ENCODE measurements at places on chromosomes 1 and 21. TPM values are rescaled to one million over a fixed set of nuclear protein-coding genes. Genes with fewer than 3 reads are reported as not detected.

The TMEM35B gene
- polyA plus RNA-seq, result 47.4 TPM

The RPE65 gene
- polyA plus RNA-seq, result 0.02 TPM

The RAVER2 gene
- 10.0 TPM for polyA plus RNA-seq

The SLC26A9 gene
- not detected for polyA plus RNA-seq

The S100B gene
- polyA plus RNA-seq, result 0.24 TPM

The SPRR2E gene
- not detected for polyA plus RNA-seq

DNA sequence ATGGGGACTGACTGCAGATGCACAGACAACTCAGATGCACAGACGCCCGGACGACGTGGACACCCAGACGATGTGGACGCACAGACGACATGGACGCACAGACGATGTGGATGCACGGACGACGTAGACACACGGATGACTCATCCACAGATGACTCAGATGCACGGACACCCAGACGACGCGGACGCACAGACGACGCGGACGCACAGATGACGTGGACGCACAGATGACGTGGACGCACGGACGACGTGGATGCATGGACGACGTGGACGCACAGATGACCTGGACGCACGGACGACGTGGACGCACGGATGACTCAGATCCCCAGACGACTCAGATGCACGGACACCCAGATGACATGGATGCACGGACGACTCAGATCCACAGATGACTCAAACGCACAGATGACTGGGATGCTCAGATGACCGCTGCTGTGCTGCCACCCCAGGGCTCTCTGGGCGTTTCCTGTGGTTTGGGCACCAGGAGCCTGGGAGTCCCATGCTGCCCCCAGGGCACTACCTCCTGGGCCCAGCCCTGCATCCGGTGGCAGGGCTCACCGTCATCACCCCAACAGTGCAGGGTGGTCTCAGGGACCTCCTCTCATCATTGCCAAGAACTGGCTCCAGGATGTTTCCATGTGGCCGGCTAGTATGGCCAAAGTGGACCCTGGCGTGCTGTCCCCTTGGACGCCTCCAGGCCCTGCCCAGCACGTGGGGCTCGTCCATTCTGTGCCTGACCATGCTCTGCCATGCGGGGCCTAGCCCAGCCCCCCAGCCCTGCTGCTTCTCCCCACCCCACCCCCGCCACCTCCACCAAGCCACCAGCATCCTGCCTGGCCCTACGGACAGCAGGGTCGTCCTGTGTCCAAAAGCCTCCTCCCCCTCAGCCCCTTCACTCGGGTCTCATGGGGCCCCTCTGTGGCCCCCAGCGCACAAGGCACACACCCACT lies 14.0 kb downstream of the FAAP20 start:
- no peak for DNase-seq

- no peak for DNase-seq
These were observed 3.5 kb downstream of the GRHL3 start for GRCh38 chr1:24322470-24323177.

- DNase-seq, result peak; percentile 16
These were observed 43.4 kb downstream of the RALGPS2 start for GRCh38 chr1:178768423-178768822.

GRCh38 chr1:185291652-185292051 lies 25.4 kb downstream of the IVNS1ABP start:
- DNase-seq, result no peak

DNA sequence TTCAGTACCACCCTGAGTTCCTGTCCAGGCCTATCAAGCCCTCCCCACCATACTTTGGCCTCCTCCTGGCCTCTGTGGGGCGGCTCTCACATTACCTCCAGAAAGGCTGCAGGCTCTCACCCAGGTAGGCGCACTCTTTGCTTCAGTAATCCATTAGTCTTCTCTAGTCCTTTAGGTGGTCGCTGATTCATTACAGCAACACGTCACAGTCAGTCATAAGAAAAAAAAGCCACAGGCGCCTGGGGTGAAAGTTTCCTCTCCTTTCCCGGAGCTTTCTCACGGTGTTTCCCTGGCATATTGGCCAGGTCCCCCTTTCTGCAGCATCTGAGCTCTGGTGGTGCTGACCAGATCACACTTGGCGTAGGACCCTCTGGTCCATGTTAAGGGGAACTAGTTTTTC lies 12.1 kb downstream of the SLFNL1 start:
- DNase-seq, result no peak

DNA sequence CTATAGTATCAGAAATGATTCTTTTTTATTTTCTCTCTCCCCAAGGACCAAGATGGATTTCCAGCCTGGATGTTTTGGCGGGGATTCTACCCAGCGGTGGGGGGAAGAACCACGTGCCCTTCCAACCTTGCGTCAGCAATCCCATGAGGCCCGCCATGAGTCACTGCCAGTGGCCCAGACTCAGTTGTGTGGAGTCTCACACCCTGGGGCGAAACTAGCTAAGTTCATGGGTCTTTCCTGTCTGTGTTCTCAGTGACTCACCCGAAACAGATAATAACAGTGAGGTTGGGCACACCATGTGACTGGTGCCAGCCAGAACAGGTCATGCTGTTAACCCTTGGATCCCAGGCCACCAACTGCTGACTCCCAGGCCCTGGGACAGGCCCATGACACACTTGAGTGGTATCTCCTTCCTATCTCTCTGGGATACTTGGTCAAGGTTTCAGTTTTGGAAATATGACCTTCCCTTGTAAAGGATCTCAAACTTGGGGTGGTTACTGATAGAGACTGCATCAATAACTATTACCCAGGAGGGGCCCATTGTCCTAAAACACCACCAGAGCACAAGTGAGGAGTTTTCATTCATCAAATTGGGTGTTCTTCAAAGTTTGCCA lies 98.0 kb upstream of the DUSP10 start:
- DNase-seq, result no peak

DNA sequence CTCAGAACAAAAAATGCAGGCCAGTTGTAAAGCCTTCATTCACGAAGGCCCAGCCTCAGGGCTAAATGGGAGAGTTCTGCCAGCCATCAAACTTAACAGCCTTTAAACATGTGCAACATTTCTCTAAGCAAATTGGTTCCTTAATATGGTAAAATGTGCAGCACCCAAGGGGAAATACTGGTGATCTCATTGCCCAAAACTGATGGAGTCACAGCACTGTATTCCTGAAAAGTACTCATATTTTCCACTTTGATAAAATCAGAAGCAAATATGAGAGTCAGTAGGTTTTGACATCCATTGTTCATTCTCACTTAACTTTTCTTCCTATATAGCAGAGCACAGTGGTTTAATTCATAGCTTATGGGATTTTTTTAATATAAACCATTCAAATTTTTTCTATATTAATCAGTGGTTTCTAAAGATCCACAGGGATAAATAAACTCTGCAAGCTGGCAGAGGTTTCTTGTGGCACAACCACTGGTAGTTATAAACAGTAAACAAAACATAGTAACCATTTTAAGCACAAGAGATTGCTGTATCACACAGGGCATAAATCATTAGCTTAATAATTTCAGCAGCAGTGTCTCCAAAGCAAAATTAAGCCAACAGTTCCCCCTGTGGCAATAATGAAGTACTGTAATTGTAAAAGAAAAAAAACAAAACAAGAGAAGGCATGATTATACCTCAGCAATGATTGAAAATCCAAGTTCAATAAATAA lies 106.9 kb upstream of the LYPLAL1 start:
- DNase-seq, result peak; percentile 7

DNA sequence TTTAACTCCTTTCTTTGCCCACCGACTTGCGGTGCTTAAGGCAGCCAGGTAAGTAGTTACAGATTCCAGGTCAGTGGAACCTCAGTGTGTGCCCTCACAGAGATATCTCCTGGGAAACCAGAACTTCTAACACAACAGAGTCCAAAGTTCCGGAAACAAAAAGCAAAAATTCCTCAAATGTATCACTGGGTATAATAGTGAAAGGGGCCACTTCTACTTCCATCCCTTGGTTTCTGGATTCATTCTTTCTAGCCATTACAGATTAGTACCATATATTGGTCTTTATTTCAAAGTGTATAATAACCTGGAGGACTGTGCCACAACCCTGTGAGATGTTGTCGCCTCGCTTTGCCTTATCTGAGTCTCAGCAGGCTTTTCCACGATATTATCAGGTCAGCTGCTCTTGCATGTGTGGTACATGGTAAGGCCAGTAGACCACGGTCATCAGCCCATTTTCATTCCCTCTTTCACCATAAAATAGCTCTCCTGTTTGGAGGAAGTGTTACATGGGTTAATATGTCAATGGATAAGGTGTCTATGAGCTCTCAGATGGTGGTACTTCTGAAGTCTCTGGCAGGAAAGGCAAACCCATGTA lies 14.9 kb upstream of the VASH2 start:
- DNase-seq, result no peak

DNA sequence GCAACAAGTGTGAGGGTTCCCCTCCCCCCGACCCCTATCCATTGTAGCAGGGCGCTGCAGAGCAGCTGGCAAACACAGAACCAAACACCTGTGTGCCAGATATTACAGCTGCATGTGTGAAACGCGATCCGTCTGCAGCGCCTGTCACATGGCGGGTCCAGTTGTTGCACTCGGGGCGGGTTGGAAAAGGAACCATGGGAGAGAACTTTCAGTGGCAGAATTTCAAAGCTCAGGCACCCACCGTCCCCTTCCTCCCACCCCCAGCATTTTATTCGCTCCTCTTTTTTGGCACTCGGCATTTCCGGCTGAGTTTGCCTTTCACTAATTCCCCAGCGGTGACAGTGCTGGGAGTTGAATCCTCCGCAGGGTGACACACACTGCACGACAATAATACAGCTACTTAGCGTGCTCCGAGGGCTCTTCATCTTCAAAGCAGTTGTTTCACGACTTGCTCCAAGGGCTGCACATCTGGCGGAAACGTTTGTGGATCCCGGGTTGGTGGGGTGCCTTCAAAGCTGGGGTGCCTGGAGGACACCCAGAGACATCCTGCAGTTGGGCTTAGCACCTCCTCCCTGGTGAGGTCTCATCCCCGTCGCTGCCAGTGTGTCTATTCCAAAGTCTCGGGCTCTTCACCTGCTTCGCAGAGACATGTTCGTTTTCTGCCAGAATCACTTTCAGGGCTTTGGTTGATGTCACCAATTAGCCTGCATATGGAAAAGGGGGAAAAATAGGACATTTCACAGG lies 180.7 kb downstream of the ZBTB18 start:
- DNase-seq, result peak; percentile 66

GRCh38 chr1:5975133-5975880 lies 16.9 kb downstream of the NPHP4 start:
- peak; percentile 84 for DNase-seq

GRCh38 chr1:98763488-98764150 lies 102.1 kb downstream of the SNX7 start:
- no peak for DNase-seq

DNA sequence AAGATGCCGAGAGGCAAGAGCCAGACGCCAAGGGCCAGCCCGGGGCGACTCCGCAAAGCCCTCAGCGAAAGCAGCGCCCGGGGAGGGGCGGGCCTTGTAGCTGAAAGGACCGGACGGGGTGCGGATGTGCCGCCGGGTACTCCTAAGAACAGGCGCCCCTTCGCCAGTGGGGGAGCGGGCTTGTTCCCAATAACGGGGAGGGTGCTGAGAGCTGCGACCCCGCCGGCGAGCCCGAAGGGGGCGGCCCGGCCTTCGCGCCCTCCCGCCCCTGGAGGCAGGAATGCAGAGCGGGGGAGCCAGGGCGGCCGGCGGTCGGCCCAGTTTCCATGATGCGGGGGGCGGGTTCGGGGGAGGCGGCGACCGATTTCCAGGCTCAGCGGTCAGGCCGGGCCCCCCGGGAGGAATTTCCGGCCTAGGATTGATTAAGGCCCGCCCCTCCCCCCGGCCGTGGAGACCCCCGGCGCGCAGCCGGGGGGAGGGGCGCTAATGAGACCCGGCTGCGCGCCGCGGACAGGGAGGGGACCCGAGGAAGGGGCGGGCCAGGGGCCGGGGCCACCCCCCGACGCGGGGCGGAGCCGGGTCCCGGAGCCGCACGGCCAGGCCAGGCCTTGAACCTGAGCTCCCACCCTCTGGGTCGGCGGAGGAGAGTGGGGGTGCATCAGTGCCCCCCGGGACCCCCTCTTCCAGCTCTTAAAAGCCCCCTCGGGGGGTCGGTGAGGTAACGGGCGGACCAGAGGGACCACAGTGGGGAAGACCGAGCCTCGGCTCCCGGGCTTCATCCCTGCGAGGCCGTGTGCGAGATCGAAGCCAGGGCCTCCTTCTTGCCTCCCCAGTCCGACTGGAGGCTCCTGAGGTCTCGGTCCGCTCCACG lies 898 bp upstream of the TMEM200B start:
- peak; percentile 96 for DNase-seq

- peak; percentile 8 for DNase-seq
These were observed 8.0 kb downstream of the C1orf35 start for GRCh38 chr1:228095161-228095560.

DNA sequence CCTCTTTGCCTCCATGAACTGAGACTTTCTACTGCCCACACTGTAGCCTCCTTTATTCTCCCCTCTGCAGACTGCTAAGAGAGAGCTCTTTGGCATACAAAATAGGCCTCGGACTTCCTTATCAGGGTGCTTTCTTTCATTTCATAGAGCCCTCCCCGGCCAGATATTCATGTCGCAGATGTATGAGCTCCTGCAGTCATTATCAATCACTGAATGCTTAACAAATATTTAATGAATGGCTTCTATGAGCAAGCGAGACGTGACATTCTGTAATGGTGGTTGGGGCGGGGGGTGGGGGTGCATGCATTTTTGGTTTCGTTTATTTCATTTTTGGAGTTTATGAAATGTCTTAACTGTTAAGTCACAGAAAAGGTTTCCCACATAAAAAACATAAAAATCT lies 344.8 kb upstream of the KAZN start:
- no peak for DNase-seq

DNA sequence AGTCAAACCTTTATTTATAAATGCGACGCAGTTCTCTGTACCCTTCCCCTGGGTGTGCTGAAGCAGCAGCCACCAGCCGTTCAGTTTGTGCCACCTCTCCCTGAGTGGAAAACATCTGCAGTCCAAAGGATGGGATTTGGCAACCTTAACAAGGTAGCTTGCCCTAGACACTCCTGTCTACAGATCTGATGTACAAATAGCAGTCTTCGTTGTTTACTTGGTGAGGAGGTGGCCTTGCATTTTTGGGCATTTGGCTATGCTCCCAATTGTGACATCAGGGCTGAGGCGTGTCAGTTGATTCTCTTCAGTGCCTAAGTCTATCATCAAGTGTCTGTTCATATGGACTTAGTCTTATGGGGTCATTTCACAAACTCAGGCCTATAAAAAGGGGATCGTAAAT lies 59.8 kb downstream of the KDM1A start:
- no peak for DNase-seq

DNA sequence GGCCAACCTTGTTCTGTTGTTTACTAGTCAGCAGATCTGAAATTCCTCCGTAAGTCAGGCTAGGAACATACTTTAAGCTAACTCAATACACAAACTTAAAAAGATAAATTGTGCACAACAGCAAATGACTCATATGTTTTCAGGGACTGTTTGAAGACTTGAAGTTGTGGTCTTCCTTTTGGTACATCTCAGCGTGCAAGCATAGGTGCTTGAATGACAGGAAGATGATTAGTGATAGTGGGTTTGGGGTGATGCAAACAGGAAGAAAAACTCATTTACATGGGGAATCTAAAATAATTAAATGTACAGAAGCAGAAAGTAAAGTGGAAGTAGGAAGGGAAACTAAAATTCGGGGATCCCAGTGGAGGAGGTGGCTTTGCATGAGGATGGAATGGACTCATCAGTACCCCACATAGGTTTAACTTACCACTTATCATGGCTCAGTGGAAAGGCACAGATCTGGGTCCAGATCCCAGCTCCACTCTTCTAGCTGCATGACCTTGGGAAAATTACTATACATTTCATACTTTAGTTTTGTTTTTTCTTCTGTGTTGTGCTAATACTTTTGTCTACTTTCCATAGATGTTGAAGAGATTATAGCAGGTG lies 122.3 kb downstream of the XCL2 start:
- no peak for DNase-seq
